Effector memory CD8-positive, alpha-beta T cell (primary cell): ENCODE measurements at places on chromosomes 16 and 17.

DNA sequence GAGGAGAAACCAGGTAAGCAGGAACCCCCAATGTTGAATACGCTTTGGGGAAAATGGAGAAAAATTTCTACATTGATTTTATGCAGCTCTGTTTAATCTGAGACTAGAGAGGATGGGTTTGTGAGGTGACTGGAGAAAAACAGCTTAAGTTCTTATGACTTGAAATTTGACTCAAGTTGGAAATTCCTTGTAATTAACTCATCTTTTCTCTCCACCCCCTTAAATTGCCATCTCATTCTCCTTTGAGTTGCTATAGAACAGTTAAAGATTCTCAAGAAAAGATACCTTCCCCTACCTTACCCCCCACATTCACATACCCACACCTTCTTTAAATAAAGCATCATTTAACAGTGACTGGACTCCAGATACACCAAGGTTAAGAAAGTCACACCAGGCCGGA, 24.2 kb downstream of the ZNRF1 start:
- no peak for DNase-seq

DNA sequence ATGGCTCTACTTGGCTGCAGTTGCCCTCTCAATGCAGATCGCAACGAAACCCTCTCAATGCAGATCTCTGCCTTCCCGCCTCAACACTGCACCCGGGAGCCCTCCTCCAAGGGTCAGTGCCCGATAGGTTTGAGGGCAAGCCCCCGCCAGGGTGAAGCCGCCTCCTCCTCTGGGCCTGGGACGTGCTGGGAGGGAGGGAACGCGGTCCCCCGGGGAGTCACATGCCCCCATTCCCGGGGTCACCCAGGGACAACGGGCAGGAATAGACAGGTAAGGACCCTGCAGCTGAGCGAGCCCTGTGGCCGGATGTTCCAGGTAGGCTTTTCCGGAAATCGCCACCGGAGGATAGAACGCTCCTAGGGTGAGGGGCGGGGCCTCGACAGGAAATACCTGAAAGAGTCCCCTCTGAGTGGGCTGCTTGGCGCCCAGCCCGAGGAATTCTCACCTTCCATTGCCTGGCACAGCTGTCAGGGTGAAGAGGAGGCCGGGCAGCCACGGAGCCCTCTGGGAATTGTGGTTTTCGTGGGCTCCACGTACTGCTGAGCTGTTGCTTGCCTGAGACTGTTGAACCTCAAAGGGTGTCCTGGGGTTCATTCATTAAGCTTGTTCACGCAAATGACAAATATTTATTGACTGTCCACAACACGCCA, 12.8 kb downstream of the ZNF174 start:
- DNase-seq, result no peak

DNA sequence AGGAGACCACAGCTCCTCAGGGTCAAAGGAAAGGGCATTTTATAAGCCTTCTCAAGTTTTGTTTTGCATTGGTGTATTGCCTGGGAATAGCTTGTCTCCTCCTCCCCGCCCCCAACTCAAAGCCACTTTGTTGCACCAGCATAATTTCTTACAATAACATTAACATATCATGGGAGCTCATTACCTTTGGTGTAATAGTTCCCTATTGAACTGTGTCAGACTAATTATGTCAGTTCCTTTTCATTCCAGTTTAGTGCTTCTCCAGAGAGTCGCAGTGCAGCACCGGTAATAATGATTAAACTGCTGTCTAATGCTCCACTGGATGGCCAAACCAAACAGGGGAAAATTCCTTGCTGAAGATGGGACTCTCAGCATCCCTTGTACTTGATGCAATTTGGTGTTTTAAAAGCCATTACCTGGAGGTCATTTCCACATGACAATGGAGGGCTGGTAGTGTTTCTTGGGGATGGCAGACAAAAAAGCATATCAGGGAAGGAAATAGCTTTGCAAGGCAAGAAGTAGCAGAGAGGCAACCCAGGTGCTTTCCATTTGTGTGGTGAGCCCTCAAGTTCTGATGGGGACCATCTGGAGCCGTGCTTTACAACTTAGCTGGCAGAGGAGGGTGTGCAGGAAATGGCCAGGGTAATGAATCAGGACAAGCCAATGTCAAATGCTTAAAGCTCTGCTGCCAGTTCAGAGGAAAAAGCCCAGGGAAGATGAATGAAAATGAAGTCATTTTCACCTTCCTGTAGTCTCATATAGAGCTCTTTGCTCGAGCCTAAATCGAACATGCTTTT, 91.5 kb upstream of the NLRP1 start:
- DNase-seq, result no peak

DNA sequence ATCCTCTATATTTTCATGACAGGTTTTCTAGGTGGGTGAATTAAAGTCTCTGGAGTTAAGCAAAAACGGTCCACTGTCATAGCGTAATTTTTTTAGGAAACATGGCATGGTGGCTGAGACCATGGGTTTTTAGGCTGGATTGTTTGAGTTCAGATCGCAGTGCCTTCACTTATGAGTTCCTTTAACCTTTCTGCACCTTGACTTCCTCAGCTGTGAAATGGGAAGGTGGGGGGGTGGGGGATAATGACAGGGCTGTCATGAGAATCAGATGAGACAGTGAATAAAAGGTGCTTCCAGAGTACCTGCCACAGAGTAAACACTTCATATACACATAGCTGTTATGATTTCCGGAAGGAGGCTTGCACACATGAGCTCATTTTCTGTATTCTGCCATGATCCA, 11.8 kb downstream of the PRCD start:
- no peak for DNase-seq

GRCh38 chr17:67431249-67432015, 54.4 kb downstream of the PITPNC1 start:
- no peak for DNase-seq

- no peak for DNase-seq
These were observed 61.1 kb upstream of the KCNJ16 start for GRCh38 chr17:70013911-70014310.

GRCh38 chr16:87407511-87408112, 15.5 kb downstream of the MAP1LC3B start:
- DNase-seq, result no peak

GRCh38 chr16:1346422-1347285, 5.0 kb downstream of the TSR3 start:
- DNase-seq, result no peak

GRCh38 chr17:56893503-56893902, 20.3 kb downstream of the TRIM25 start:
- DNase-seq, result no peak

- no peak for DNase-seq
These were observed 7.8 kb downstream of the IRX5 start for GRCh38 chr16:54938212-54939028.

DNA sequence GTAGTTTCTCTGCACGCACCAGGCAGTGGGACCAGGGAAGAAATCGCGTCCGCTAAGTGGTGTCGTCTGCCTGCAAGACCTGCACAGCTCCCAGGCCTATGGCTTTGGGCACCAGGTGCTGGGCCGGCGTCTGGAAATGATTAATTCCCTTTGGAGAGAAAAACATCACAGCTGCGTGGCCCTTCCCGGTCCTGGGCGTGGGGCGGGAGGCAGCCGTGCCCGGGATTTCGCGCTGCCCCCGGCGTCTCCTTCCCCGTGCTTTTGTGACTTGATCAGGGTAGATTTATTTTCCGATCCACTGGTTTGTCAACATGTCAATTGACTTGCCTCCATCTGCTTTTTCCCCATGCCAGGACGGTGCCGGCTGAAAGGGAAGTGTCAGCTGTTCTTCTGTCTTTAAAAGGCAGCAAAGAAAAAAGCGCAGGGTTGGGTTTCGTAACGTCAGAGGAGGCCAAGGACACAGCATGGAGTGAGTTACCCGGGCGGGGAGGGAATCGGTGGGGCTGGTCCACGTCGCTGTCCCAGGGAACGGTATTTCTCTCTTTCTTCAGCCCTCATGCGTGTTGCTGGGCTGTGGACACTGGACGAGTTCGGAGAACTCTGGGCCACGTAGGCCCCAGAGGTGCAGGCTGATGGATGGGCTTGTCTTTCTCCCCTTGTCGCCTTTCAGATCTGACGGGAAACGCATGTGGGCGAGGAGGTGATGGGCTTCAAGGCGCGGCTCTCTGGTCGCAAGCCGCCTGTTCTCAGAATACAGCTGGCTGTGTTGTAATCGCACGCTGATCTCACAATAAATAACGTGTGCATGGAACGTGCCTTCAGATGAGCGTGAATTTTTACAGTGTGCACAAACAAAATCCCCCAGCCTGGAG, 188.1 kb upstream of the ZNF469 start:
- no peak for DNase-seq

DNA sequence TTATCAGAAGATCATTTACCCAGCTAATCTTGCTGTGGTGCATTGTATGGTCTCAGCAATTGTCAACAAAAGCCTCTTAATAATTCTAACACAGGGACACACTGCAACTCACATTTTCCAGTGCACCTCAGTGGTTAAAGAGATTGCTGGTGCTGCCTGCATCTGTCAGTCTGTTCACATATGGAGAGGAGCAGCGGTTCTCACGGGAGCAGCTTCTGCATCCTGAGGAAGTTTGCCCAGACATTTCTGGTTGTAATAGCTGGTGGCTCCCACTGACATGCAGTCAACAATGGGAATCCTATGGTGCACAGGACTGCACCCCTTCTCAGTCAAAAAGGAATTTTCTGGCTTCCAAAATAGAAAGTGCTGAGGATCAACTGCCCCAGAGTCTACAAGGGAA, 7.8 kb downstream of the GGA2 start:
- no peak for DNase-seq

- DNase-seq, result no peak
These were observed 2.4 kb downstream of the THRA start for GRCh38 chr17:40064971-40065768.

DNA sequence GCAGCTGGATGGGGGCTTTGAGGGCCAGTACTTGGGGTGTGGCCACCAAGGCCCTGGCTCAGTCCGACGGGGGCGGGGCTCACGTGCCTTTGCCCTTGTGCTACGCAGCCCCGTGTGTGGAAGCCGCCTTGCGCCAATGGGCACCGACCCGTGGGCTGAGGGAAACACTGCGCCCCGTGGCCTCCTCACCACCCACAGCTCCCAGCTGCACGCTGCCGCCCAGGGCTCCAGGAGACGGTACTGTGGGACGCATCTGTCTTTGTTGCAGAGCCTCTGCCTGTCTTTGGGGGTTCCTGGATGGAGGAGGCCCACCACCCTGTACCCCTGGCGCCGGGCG, 7.6 kb downstream of the CDH15 start:
- no peak for DNase-seq

DNA sequence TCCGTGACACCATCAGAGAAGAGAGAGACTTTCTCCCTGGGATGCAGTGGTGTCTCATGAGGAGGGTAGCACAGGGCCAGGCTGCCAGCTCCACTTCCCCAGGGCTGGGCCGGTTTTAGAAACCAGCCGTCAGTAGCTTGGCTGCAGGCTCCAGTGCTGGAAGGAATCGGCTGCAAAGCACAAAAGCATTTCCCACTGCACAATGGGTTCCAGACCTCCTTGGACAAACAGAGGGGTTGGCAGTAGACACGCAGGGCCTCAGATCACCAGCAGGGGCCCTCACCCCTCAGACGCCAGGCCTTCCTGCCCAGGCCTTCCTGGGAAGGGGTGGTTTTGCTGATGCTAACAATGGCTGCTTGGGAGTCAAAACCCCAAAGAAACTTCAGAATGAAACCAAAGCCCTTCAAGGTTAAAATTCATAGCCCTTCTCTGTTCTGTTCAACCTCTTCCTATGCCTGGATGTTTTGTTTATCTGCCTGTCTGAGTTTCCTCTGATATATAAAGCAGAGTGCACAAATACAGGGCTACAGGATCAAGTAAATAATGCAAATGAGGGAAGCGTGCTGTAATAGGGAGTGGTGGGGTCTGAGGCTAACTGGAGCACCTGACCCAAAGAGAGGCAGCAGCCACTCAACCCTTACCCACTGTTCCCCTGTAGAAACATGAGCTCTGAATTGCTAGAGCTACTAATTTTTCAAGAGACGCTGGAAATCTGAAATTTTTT, 26.2 kb downstream of the TEKT5 start:
- DNase-seq, result no peak

DNA sequence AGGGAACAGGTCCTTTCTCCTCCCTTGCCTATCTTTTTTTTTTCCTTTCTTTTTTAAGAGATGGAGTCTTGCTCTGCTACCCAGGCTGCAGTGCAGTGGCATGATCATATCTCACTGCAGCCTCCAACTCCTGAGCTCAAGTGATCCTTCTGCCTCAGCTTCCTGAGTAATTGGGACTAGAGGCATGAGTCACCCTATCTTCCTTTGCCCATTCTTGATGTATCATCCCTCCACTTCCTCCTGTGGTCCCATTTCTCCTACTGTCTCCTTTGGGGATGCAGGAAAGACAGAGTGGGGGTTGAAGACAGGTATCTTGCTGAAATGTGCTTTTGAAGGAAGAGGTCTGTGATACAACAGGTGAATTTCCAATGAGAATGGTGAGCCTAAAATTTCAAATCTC, 5.5 kb downstream of the MYO19 start:
- DNase-seq, result no peak

DNA sequence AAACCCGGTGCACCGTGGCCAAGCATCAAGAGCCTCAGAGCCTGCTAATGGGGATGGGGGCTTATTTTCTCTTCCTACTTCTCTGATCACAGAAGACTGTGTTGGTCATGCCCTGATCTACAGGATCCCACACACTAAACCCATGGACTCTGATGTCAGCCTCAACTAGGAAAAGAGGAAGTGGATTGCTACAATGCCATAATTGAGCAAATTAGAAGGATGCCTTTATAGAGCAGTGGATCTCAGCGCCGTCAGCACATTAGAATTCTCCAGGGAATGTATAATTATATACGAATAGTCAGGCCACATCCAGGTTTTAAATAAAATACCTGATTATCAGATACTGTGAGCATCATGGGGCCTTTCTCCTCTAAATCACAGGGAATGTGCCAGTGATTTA, 64.8 kb downstream of the VAT1L start:
- DNase-seq, result no peak

- no peak for DNase-seq
These were observed 1153.7 kb upstream of the GOT2 start for GRCh38 chr16:59887856-59888255.

GRCh38 chr16:74778646-74779045, 4.0 kb upstream of the FA2H start:
- DNase-seq, result no peak

GRCh38 chr17:70121126-70121525, 46.1 kb downstream of the KCNJ16 start:
- no peak for DNase-seq

DNA sequence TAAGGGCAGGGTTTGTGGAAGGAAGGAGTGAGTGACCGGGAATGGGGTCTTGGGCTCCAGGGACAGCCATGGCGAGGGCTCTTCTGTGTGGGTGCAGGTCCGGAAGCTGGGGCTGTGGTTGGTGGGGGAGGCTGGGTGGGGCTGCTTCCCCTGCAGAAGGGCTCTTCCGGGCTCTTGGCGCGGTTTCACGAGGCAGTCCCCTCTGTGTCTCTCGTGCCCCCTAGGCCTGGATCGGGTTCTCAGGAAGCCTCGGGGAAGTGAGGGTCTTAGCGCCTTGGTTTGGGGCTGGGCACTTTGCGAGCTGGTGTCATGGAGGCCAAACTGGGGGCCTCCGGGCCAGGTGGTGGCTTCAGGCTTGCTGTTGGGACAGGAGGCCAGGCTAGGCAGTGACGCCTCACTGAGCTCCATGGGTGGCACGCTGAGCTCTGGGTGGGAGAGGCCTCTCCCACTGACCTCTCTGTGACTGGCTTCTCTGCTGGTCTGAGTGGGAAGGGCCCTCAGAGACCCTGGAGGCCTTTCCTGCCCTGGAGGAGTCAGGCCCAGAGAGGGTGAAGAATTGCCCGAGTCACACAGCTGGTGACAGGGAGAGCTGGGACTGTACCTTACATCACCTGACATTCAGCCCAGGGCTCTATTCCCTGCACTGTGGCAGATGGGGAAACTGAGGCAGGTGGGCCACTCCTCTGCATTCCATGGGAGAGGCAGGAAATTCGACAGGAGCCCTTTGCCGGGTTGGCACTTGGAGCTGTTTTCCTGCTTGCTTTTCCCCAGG, 8.2 kb downstream of the ADCY7 start:
- DNase-seq, result peak; percentile 38
